ENCODE measurements at places on chromosomes 5 and 9. TPM values are rescaled to one million over a fixed set of nuclear protein-coding genes. Genes with fewer than 3 reads are reported as not detected.

- no peak for DNase-seq
These were observed 185.7 kb downstream of the ESM1 start for GRCh38 chr5:54799645-54800044.

DNA sequence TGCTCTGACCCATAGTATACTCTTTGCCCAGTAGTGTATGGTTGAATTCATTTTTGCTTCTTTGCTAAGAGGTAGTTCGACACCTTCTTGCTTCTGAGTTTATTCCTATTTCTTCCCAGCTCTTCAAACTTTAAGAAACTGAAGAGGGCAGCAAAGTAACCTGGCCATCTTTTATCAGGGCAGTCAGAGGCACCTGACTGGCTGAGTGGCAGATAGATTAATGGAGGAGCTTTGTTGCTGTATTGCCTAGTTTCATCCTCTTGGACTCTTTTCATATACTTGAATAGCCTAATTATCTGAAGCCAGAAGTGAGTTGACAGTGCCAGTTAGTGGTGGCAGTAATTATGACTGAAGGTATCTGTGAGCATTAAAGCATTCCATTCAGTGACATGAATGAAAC is 82.5 kb downstream of the UHRF2 start:
- DNase-seq: peak; percentile 28

DNA sequence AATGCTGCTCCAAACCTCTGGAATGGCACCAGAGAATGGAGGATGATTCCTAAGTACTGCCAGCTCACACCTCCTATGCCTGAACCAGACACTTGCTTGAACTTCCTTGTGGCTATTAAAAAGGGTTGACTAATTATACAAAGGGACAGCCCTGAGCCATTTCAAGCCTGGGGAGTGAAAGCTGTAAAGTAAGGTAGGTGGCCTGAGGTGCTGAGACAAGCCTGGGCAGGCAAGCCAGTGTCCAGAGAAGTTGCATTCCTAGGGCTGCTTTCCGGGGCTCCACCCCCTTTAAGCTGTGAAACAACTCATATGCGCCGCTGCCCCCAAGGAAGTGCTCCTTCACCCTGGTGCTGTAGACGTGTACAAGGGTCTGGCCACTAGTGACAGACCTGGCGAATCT is 79.9 kb upstream of the SLC1A3 start:
- DNase-seq: no peak

- DNase-seq: no peak
These were observed 339.6 kb upstream of the KIF2A start for GRCh38 chr5:61966296-61966955.

GRCh38 chr9:34505370-34506120 is 17.2 kb downstream of the ENHO start:
- no peak for DNase-seq

DNA sequence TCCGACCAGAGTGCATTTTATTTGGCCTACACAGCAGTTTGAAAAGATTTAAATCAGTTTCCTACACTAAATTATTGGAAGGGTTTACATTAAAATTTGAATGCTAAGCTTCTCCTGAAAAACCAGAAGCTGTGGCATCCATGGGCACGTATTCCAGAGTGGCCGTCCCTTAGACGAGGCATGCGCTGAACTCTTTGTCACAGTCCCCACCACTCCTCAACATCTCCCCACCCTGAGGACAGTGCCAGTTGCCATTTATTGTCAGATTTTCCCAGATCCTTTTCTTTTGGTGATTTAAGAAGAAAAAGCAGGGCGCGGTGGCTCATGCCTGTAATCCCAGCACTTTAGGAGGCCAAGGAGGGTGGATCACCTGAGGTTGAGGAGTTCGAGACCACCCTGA is 39.9 kb upstream of the UNC5A start:
- DNase-seq: no peak

- DNase-seq: no peak
These were observed 99.5 kb downstream of the FBXW11 start for GRCh38 chr5:171906703-171907590.

GRCh38 chr5:115086473-115086872 is 83.2 kb downstream of the TRIM36 start:
- no peak for DNase-seq

DNA sequence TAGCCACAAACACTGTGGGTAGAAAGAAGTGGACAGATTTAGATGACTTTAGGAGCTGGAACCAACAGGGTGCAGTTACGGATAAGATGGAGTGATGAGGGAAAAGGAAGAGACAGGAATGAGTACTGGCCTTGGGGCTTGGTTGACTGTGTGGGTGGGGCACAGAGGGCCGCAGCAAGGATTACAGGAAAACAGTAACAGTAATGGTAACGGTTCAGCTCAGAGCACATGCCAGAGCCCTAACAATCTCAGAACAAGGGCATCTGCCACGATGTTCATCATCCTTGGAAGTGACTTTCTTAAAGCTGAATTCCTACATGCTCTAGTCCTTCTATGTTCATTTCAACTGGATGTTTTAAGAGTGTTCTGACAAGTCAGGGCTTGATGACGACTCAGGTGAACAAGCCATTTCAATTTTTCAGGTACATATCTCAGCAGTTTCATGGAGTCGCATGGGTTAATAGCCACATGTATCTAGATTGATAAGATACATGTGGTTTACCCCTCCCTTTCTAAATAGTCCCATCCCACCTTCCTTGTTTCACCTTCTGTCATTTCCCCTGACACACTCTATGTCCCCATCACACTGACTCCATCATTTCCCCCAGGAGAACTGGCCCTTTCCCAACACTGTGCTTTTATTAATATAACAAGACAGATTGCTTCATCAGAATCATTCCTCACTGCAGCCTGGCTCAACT is 65.0 kb downstream of the CEMIP2 start:
- DNase-seq: no peak

- no peak for DNase-seq
These were observed 94.6 kb downstream of the SH3TC2 start for GRCh38 chr5:148968311-148968710.

GRCh38 chr9:81716409-81716808 is 27.1 kb upstream of the TLE1 start:
- no peak for DNase-seq

- DNase-seq: peak; percentile 78
These were observed 75.1 kb downstream of the MRPS27 start for GRCh38 chr5:72244862-72245371.

- DNase-seq: no peak
These were observed 220.6 kb upstream of the SEMA6A start for GRCh38 chr5:116795189-116795588.

- no peak for DNase-seq
These were observed 86.8 kb upstream of the OSMR start for GRCh38 chr5:38758774-38759600.

GRCh38 chr9:118529624-118530214 is 825.5 kb downstream of the TLR4 start:
- no peak for DNase-seq

- DNase-seq: no peak
These were observed 42.7 kb downstream of the OR2V1 start for GRCh38 chr5:181088289-181088688.

DNA sequence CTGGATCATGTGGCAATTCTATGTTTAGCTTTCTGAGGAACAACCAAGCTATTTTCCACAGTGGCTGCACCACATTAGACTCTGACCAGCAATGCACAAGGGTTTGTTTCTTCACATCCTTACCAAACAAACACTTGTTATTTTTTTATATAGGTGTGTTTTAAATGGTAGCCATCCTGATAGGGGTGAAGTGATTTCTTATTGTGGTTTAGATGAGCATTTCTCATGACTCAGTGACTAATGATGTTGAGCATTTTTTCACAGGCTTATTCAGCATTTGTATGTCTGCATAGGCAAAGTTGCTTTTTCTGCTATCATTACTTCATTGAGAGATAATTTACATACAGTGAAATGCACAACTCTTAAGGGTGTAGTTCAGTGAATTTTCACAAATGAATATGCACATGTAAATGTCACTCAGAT is 36.0 kb downstream of the ANKRD33B start:
- no peak for DNase-seq

PTGES gene
- total RNA-seq: not detected

STXBP1 gene
- total RNA-seq: 51.3 TPM

DMRT3 gene
- total RNA-seq: not detected

ITK gene
- not detected for total RNA-seq

PCDHGA6 gene
- total RNA-seq: 2.9 TPM

XRCC4 gene
- total RNA-seq: 7.6 TPM

All from endothelial cell of umbilical vein (primary cell).